ENCODE measurements at places on chromosomes 5 and 9. TPM values are rescaled to one million over a fixed set of nuclear protein-coding genes. Genes with fewer than 3 reads are reported as not detected.

Gene AP3S1
- total RNA-seq = 43.2 TPM

Gene IL3
- total RNA-seq = not detected

Gene GZMA
- total RNA-seq = not detected

Gene CDH18
- total RNA-seq = not detected

Gene PBX3
- total RNA-seq = 23.8 TPM

Gene FCN2
- total RNA-seq = not detected

Gene KIF3A
- total RNA-seq = 9.2 TPM

Gene CDKN2B
- total RNA-seq = 0.38 TPM

Gene EIF4E1B
- total RNA-seq = not detected

Gene RORB
- total RNA-seq = not detected

DNA sequence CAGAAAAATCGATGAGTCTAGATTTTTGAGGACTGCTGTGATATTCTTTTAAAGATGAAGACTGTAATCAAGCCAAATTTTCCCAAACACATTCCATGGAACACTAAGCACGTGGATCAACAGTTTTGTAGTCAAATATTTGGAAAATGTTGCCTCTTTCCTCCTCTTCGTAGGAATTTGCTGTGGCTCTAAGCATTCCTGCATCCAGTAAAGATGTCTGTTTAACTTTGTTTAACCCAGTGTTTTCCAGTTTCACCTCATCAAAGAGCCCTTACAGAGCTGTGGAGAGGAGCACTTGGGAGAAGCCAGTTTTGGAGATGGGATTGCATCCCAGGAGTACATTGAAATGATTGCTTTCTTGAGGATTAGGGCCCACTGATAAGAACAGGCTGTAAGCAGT is 58.9 kb downstream of the INSYN2B start:
- H3K27me3 ChIP-seq = no peaks in the 10 kb centered on the region
- H3K4me1 ChIP-seq = peaks cover 3% of the 10 kb centered on the region
- no peak overlapping the region for H3K27ac ChIP-seq

- peak within 1 kb of the TSS; percentile 74 for H3K4me3 ChIP-seq
- H3K36me3 ChIP-seq = no peaks in the 10 kb centered on the region
- H3K27me3 ChIP-seq = peaks cover 13% of the 10 kb centered on the region
- H3K4me1 ChIP-seq = peaks cover 14% of the 10 kb centered on the region
These were observed at the start of gene NRARP for GRCh38 chr9:137302118-137302448. Gene NRARP, minus strand, starts transcription at chr9:137302271. Its CDS starts 343 bp downstream, at chr9:137301928.

- H3K27ac ChIP-seq = no peak overlapping the region
- H3K27me3 ChIP-seq = peaks cover 13% of the 10 kb centered on the region
- H3K4me3 ChIP-seq = no peak overlapping the region
- peaks cover 5% of the 10 kb centered on the region for H3K4me1 ChIP-seq
- H3K36me3 ChIP-seq = no peaks in the 10 kb centered on the region
- DNase-seq = no peak
These were observed 54.6 kb downstream of the TSSK1B start for GRCh38 chr5:113379936-113380806.

- no peak overlapping the region for H3K27ac ChIP-seq
- H3K4me3 ChIP-seq = no peak overlapping the region
- no peaks in the 10 kb centered on the region for H3K4me1 ChIP-seq
- H3K27me3 ChIP-seq = no peaks in the 10 kb centered on the region
- no peaks in the 10 kb centered on the region for H3K36me3 ChIP-seq
These were observed 586.9 kb downstream of the CCDC171 start for GRCh38 chr9:16139774-16140173.

GRCh38 chr9:21031808-21032183 is 356 bp upstream of the HACD4 start:
- peaks cover 17% of the 10 kb centered on the region for H3K4me1 ChIP-seq
- peak overlapping the region; percentile 70 for H3K27ac ChIP-seq
- H3K4me3 ChIP-seq = peak overlapping the region; percentile 81
- peaks cover 4% of the 10 kb centered on the region for H3K36me3 ChIP-seq

DNA sequence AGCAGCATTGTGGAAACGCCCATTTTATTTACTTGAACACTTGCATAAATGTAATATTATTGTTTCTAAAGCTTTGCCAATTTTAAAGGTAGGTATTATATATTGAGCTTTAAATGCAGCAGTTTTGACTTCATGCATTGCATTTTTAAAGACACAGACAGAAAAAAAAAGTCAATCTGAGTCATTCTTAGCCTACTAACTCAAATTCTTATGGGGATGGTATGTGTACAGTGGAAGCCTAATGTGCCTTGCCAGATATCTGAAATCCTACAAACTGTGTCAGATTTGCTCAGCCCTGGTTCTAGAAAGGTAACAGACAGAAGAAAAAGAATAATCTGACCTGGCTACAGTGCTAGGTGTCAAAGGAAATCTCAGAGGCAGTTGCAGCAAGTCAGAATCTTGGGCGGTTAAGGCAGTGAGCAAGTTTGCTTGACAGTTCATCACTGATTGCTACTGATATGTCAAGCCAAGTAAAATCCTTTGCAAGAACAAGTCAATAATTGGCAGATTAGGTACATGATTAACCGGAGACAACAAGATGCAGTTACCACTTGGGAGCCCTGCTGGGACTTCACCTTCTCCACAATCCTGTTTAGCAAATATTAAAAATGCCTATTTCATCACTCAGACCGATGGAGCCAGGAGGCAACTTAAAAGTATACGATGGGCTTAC is 224.8 kb upstream of the WWC1 start:
- no peak overlapping the region for H3K27ac ChIP-seq
- H3K27me3 ChIP-seq = no peaks in the 10 kb centered on the region
- DNase-seq = no peak
- H3K36me3 ChIP-seq = no peaks in the 10 kb centered on the region

DNA sequence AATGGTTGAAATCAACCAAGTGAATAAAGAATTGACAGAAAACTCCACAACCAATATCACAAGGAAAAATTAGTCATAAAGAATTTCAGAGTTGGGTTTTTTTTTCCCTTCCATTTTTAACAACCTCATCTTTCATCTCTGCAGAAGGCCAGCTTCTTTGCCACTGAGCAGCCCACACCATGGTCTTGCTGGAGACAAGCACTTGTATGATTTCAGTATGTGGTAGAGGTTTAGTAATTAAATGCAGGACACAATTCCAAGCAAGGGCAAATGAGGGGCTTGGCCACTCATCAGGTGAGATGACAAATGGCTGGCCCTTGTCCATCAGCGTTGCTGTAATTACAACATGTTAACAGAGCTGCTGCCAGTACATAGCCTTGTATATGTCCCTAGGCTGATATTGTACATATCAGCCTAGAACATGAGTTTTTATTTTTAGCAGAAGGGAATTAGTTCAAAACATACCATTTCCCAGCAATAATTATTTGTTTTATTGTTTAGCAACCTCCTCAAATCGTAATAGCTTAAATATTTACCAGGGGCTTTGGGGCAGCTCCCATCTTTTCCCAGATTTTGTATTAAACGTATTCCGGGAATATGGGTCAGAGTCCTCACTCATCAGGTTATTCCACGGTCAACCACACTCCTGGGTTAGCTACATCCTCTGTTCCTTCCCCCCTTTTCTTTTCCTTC is 5.0 kb upstream of the C9 start:
- H3K27me3 ChIP-seq = no peaks in the 10 kb centered on the region
- no peaks in the 10 kb centered on the region for H3K4me1 ChIP-seq
- H3K4me3 ChIP-seq = no peak overlapping the region
- DNase-seq = no peak
- H3K27ac ChIP-seq = no peak overlapping the region

GRCh38 chr5:127337876-127338275 is 47.3 kb downstream of the MEGF10 start:
- H3K27ac ChIP-seq = no peak overlapping the region
- peaks cover 13% of the 10 kb centered on the region for H3K27me3 ChIP-seq
- H3K36me3 ChIP-seq = no peaks in the 10 kb centered on the region
- no peak for DNase-seq
- H3K4me1 ChIP-seq = no peaks in the 10 kb centered on the region

DNA sequence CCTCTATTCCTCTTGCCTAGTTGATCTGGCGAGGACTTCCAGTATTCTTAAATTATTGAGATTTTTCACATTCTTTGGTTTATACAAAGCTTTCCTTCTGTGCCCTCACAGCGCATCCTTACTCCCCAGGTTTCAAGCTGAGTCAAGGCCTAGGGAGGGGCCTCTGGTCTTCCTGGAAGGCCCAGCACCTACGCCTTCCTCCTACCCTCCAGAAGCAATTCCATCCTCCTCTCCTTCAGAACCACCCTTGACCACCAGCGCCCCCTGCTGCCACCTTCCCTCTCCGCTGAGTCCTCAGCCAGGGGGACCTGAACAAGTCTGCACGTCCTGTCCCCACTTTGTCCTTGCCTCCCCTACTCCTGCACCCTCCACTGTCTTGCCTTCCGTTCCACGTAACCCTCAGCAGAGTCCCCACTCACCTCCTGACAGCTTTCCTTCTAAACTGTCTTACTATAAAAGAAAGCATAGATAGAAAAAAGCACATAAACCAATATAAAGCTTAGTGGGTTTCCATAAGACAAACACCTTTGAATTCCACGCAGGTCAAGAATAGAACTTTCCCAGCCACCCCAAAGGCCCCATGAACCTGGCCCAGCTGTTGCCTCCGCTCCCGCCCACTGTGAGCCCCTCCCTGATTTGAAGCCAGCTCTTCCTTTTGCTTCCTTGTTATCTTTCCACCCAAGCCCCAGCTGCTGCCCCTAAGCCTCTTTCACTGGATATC is 63.0 kb upstream of the CTSL start:
- DNase-seq = no peak
- no peaks in the 10 kb centered on the region for H3K27me3 ChIP-seq
- H3K36me3 ChIP-seq = no peaks in the 10 kb centered on the region
- no peak overlapping the region for H3K27ac ChIP-seq
- H3K4me1 ChIP-seq = no peaks in the 10 kb centered on the region

DNA sequence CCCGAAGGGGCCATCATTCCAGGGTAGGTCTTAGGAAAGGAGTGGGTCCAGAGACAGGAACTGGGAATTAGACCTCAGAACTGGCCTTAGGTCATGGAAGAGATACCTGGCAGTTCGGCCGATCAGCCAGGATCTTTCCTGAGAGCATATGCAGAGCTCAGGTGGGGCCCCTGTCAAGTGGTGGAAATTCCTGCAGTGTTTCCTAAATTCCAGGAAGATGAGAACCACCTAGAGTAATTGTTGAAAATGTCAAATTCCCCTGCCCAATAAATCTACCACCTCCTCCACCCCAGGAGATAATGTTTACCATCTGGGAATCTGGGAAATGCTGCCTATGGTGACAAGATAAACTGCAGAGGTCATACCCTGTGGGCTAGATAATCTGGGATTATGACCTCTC is 14.6 kb downstream of the TMEM171 start:
- no peak overlapping the region for H3K4me3 ChIP-seq
- no peaks in the 10 kb centered on the region for H3K36me3 ChIP-seq
- no peaks in the 10 kb centered on the region for H3K4me1 ChIP-seq
- peaks cover 43% of the 10 kb centered on the region for H3K27me3 ChIP-seq
- no peak overlapping the region for H3K27ac ChIP-seq

DNA sequence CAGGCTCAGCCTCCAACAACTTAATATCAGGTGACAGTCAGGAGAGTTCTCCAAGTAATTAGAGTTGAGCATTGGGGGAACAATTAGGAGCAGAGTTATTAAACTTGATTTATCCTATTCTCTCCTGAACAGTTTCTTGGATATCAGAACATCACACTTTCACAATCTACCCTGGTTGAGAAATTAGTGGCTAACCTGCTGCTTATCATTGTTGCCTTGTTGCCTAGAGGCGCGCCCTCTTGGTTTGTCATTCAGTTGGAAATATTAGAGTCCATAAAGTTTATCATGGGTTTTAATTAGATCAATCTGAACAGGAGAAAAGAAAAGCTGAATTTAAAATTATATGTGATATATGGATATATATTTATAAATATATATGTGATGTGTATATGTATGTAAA is 291.1 kb downstream of the CCDC171 start:
- H3K36me3 ChIP-seq = no peaks in the 10 kb centered on the region
- no peak overlapping the region for H3K4me3 ChIP-seq
- DNase-seq = no peak
- H3K27me3 ChIP-seq = no peaks in the 10 kb centered on the region
- no peak overlapping the region for H3K27ac ChIP-seq
- H3K4me1 ChIP-seq = no peaks in the 10 kb centered on the region

- no peak overlapping the region for H3K4me3 ChIP-seq
- no peak for DNase-seq
- H3K4me1 ChIP-seq = no peaks in the 10 kb centered on the region
- H3K27ac ChIP-seq = no peak overlapping the region
These were observed 38.1 kb downstream of the FAM240B start for GRCh38 chr9:38681747-38682227.

DNA sequence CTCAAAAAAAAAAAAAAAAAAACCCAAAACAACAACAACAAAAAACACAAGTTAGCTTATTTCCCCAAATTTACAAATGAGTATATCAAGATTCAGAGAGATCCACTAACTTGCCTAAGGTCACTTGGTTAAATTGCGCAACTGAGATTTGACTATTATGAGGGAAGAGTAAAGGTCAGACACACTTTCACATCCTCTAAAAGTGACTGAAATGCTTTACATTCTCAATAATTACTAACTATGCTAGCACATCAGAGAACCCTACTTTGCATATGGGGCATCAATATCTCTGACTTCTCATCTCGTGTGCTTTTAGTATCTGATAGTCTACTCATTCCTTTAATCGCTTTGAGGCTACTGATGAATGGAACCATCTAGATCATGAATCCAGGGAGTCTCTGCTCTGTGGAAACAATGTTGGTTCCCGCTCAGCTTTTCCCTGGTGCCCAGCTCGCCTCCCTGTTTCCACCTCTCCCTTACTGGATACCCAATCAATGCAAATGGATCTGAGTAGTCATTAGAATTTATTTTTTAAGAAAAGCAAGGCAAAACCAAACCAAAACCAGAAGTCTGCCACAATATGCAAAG is 182.1 kb upstream of the TRIM32 start:
- DNase-seq = no peak
- H3K27me3 ChIP-seq = no peaks in the 10 kb centered on the region
- no peaks in the 10 kb centered on the region for H3K36me3 ChIP-seq
- H3K4me1 ChIP-seq = peaks cover 14% of the 10 kb centered on the region
- H3K4me3 ChIP-seq = peak overlapping the region; percentile 19

GRCh38 chr9:38435521-38435920 is 11.3 kb upstream of the IGFBPL1 start:
- H3K27ac ChIP-seq = no peak overlapping the region
- DNase-seq = no peak
- H3K4me1 ChIP-seq = peaks cover 2% of the 10 kb centered on the region
- H3K27me3 ChIP-seq = peaks cover 13% of the 10 kb centered on the region
- no peak overlapping the region for H3K4me3 ChIP-seq

DNA sequence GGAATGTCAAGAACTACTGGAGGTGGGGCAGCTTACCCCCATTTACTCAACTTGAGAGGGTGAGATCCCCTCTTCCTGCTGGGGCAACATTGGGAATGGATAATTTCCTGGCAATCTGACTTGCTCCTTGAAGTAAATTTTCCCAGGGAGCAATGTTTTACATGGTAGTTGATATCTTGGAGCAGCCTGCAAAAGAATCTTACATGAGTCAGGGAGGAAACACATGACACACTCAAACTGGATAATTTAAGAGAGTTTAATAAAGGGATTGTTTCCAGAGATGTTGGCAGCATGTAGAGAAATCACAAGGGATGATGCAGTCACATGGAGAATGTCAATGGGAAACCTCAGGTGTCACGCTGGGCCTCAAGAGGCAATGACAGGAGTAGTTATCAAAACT is 212.5 kb downstream of the GAS1 start:
- no peak overlapping the region for H3K4me3 ChIP-seq
- no peak for DNase-seq
- H3K27me3 ChIP-seq = no peaks in the 10 kb centered on the region
- no peaks in the 10 kb centered on the region for H3K36me3 ChIP-seq
- no peak overlapping the region for H3K27ac ChIP-seq

- H3K27ac ChIP-seq = no peak overlapping the region
- H3K4me3 ChIP-seq = no peak overlapping the region
- H3K27me3 ChIP-seq = peaks cover 30% of the 10 kb centered on the region
- DNase-seq = no peak
These were observed 978 bp upstream of the ADCY2 start for GRCh38 chr5:7394889-7395431.
